Bone marrow (tissue), 2 donors: ENCODE measurements at places on chromosomes 3 and 15.
A peak's percentile ranks its signal among the peaks of the same experiment; 100 is the strongest.

DNA sequence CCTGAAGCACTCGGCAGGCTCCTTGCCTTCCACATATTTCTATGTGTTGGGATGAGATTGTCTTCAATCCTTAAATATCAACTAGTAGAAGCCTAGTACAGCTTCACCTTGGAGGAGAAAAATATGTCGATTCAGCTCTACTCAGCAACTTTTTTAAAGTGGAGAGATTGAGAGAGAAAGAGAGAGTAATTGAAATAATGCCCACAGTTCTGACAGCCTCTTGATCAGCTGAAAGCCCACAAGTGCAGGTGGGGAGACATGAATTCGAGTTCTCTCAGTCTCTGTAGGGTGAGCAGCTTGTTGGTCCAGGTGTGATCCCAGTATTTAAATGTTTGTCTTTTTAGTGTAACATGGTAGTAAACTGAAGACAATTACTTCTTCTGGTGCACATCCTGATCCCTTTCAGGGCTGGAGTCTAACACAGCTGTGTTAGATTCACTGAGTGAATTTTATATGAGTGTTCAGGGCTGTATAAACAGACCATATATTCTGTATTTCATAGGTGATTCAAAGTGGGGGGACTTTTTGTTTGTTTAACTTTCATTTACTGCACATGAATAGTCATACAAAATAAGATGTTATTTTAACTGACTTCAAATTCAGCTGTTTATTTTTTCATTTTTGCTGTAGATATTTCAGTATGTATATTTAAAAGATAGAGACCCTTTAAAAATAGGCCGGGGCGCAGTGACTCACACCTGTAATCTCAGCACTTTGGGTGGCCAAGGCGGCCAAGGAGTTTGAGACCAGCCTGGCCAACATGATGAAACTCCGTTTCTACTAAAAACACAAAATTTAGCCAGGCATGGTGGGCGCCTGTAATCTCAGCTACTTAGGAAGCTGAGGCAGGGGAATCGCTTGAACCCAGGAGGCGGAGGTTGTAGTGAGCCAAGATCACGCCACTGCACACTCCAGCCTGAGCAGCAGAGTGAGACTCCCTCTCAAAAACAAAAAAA lies 64.0 kb downstream of the ST6GAL1 start:
- DNase-seq: no peak

- no peak for DNase-seq
Measured at GRCh38 chr3:66998904-66999235, 763 bp downstream of the KBTBD8 start.

DNA sequence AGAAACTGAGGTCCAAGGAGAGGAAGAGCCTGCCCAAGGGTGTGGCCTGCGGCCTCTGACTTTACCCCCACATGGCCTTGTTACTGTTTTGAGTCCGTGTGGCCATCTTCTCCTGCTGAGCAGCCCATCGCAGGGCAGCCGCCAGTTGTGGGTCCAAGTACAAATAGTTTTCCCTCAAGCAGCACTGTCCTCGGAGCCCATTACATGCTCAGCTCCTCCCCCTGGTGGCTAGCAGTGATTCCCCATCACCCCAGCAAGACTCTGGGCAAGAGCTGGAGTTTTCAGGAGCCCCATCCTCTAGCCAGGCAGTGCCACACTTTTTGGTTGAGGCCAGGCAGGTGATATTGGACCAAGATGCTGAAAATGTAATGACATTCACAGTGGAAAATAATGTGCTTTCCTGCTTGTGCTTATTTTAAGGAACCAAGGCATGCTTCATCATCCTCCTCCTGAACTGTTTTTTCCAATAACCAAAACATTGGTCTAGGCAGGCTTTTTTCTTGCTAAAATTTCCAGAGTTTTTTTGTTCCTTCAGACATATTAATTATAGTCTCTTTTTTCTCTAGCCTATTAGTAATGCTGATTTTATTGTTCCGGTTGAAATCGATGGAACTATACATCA lies 23.2 kb upstream of the VILL start:
- DNase-seq: peak; percentile 56

DNA sequence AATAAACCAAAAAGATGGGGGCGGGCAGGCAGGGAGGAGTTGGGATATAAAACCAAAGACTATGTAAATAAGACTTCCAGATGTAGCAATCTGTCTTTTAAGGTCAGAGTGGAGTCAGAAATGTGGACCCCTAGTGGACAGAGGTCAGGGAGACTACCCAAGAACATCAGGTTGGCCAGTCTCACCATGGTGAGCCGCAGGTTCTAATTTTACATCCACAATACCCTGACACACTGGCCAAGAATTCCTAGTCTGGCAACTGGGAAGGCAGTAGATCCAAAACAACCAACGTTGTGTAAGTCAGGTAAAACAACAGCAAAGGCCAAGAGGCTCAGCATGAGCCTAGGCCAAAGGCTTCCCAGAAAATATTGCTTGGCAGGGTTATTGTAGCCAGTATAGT lies 203.4 kb downstream of the FOXP1 start:
- DNase-seq: no peak

DNA sequence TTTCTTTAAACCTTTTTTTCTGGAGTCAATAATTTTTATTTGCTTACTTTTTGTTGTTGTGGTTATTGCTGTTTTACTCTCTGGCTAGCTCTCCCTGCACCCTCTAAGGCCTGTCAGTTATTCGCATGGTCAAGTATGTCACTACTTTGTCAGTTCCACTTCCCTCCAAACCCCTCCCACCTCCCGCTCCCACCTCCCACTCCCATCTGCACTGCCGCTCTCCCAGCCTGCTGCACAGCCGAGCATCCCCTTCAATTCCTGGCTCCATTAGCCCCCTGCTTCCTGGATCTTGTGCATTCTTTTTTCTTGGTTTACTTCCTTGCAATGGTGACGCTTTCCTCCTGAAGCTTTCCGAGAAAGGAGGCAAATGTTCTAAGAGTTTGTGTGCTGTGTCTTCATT lies 218.0 kb downstream of the XXYLT1 start:
- DNase-seq: no peak

- no peak for DNase-seq
Measured at GRCh38 chr3:170178651-170179050, 2.9 kb downstream of the PHC3 start.

DNA sequence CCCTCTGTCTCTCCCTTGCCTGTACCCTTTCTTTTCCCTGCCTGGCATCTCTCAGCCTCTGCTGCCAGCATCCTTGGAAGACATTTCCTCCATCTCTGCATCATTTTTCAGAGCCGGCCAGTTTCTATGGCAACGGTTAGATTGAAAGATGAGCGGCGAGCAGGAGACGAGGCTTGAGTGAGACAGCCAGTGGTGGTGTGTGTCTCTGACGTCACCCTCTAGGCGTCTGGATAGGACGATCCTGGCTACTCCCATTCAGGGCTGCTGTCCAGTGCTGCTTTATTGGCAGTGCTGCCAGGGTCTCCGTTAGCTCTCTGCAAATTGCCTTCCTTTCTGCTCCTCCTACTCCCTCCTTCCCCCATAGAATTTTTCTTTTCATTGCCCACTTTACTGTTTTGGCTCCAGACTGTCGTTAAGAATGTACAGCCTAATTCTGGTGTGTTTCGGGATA lies 57.9 kb downstream of the TRAK1 start:
- no peak for DNase-seq

DNA sequence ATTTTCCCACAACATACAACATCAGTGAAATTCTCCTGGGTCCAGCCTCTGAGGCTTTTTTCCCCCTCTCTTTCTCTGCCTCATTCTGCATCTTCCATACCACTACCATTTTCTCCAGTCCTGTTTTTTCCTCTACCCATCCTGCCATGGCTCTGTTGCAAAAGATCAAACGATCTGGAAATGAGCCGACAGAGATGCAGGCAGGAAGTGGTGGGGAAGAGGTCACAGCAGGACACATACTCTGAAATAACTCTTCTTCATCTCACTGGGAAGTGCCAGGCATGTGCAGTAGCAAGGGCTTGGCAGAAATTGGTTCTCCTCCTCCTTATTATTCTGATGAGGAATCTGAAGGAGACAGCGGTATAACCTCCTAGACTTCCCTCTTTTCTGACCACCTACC lies 114.3 kb downstream of the CORO2B start:
- DNase-seq: no peak

GRCh38 chr3:25910997-25911396 lies 121.1 kb downstream of the OXSM start:
- no peak for DNase-seq

- no peak for DNase-seq
Measured at GRCh38 chr3:196311-197148, at the start of gene CHL1. Gene CHL1, plus strand, starts transcription at chr3:196763. Its CDS starts 123,014 bp downstream, at chr3:319777.
